Stimulated activated CD8-positive, alpha-beta memory T cell treated with anti-CD3 and anti-CD28 coated beads, Interleukin-12 subunit alpha, Interleukin-12 subunit beta, amount 100 ng/mL, for 1 hour (primary cell): ENCODE measurements at places on chromosomes 2 and 18.

GRCh38 chr2:207226671-207227061, 60.9 kb upstream of the KLF7 start:
- DNase-seq: no peak

DNA sequence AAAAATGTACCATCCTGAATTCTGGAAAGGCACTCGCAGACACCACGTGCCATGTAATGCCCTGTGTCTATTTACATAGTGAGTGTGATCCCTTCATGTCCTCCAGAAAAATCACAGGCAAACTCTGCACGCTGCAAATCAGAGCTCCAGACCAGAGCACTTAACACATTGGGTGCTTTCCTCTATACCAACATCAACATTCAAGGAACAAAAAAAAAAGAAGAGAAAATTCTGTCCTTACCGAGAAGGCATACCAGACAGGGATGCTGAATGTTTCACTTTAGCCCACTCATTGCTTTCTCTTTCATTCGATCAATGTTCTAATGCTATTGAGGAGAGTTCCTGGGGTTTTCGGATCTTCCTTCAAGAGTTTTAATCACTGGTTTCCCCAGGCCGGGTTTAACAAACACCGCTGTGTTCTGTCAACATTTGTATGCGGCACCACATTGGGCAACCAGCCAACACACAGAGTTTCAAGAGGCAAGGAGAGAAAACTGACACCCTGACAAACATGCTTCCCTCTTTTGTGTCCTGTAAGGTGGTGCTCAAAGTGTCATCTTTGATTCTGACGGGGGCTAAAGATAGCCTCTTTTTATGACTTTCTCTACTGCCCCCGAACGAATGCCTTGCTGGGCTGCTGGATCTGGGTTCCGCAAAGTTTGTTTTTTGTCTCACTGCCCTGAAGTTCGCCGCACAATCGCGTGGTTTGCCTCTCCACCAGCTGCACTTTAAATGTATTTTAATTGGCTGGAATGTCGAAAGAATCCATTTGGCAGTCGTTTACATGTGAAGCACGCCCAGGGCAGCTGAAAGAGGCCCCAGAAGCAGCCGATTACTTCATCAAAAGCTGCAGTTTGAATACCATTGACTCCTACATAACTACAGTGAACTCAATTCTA, 106.4 kb upstream of the NCKAP5 start:
- DNase-seq: no peak

- DNase-seq: no peak
Observed at GRCh38 chr2:150882751-150883612, 378.7 kb downstream of the RBM43 start.

- no peak for DNase-seq
Observed at GRCh38 chr2:2653231-2653630, 322.2 kb upstream of the MYT1L start.

GRCh38 chr18:48445540-48445939, 36.4 kb upstream of the ZBTB7C start:
- DNase-seq: peak; percentile 45

DNA sequence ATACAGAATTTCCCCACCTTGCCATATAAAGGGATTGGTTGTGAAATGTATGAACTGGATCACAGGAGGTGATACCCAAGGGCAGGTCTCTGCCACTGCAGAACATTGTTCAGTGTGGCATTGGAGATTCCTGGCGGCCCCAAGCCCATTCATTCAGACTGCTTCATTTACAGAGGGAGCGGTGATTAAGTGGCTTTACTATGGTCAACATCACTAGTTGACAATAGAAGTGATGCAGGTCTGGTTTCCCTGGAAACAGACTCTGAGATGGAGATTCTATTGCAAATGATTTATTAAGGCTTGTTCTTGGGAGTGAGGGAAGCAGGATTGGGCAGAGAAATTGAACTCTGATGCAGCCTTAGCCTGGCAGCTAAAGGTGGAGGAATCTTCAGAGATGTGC, 62.4 kb downstream of the ZDBF2 start:
- DNase-seq: no peak

- DNase-seq: no peak
Observed at GRCh38 chr2:238701341-238702206, 146.3 kb upstream of the TWIST2 start.

DNA sequence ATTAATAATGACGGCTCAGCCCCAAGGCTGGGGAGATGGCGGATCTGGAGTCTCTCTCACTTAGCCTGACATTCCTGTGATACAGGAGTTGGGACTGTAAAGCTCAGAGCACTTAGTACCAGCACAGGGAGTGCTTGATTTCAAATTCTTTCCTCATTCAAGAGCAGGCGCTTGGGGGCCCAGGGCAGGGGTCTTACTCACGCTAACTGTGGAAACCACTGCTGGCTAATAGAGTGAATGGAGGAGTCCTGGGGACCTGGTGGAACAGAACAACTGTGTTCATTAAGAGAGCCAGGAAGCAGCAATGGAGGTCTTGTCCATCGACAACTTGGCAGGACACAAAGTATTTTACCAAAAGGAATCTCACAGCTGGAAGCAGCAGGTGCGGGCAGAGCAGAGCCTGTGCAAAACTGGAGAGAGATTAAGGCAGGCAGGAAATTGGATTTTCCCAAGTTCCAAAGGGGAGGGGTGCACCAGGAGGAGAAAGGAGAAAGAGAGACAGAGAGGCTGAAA, 358.9 kb downstream of the TNS1 start:
- DNase-seq: no peak

DNA sequence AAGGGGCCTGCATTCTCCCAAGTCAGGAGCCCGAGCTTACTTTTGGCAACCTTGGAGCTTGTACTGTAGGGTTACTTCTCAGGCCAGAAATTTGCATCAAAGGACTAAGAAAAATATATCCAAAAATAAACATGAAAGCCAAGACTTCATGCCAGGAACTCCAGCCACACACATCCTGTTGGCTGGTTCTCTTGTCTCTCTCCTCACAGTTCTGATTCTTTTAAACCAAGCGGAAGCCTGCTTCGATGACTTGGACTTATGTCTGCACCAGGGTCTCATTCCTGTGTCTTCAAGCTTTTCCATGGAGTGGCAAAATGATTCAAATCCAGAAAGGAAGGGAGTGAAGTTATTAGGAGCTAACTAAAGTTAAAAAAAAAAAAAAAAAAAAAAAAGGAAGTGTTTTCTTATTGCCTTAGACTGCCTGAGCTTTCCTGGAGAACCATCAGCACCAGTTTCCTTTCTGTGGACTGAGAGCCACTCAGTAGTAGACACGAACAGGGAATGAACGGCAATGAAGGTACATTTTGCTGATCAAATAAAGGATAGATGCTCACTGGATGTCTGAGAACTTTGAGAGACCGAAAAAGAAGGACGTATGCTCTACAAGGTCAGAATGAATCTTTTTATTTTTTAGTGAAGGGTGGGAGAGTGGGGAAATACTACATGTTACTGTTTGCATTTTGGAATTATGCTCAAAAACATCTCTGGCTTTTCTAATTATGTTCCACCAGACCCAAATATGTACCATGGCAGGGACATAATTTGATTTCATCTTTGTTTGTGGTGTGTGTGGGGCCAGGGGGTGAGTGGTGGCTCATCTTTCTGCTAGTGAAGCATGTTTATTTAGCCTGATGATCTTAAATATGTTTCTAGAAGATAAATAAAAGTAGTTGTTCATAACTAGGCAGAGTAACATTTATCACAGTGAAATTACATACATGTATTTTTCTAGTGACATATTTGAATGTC, 86.0 kb downstream of the RAPGEF4 start:
- no peak for DNase-seq
